ENCODE measurements at places on chromosomes 1 and 21. TPM values are rescaled to one million over a fixed set of nuclear protein-coding genes. Genes with fewer than 3 reads are reported as not detected.
A peak's percentile ranks its signal among the peaks of the same experiment; 100 is the strongest.

- DNase-seq = no peak
These were observed 25.2 kb upstream of the COX20 start for GRCh38 chr1:244810221-244810620.

Gene ZNF697
- polyA plus RNA-seq = 1.8 TPM

DNA sequence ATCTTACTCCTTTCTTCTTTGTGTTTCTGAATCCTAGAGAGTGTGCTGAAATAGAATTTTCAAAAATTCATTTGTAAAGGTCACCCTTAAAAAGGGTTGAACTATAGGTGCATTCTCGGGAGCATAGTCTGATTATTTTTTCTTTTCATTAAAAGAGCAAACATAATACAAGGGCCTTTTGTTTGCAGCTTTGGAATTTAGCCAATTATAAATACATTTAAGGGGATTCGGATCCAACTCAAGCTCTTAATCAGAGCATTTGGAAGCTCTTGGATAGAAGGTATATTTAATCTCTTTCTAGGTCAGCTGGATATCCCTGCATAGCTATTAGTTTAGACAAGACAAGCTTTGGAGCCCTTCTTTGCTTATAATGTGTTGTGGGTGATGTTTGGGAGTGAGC lies 321.7 kb downstream of the HHAT start:
- no peak for DNase-seq

- no peak for DNase-seq
These were observed at the start of gene SLAMF6 for GRCh38 chr1:160522622-160523345. TSS of gene SLAMF6 (minus strand) at chr1:160523255. CDS start at chr1:160523192, 63 bp downstream.

DNA sequence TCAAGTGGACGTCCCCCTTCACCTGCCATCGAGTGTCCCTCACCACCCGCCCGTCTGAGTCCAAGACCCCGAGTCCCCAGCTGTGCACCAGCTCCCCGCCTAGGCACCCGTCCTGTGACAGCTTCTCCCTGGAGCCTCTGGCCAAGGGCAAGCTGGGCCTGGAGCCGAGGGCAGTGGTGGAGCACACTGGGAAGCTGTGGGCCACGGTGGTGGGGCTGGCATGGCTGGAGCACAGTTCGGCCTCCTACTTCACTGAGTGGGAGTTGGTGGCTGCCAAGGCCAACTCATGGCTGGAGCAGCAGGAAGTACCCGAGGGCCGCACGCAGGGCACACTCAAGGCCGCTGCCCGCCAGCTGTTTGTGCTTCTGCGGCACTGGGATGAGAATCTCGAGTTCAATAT lies 63.2 kb downstream of the VWA5B1 start:
- no peak for DNase-seq

- peak; percentile 8 for DNase-seq
These were observed 794 bp upstream of the FAM76A start for GRCh38 chr1:27724961-27725373.

DNA sequence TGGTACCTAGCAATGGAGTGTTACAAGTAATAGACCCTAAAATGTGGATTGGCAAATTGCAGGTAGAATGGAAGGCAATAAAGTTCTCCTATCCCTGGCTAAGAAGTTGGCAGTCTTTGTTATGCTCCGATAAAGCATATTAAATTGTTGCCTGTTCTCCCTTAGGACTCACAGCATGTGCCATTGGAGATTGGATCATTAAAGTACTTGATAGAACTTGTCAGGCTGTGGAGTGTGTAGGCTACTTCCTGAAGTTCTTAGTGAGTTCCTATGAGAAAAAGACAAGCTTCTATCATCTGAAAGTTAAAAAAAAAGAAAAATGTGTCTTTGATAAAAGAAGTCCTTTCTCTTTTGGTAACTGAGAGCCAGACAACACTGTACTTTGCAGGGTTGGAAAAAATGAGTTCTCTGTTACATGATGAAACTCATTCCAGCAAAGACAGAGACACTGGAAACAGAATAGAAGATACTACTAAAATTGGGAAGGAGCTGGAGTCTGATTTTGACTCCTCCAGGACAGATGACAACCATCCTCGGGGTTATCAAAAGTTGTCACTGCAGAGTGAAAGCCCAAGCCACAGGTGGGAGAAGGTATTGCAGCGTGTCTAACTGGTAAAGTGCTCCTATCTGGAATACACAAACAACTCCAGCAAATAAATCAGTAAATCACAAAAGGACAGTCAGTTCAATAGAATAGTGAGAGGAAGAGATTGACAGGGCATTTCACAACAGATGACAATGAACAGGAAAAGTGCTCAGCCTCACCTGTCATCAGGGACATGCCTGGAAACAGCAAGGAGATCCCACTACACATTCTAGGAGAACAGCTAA lies 87.5 kb upstream of the WDR26 start:
- DNase-seq = no peak

- peak; percentile 41 for DNase-seq
These were observed 3.0 kb downstream of the SPATA46 start for GRCh38 chr1:162373541-162374260.

Gene THEMIS2
- polyA plus RNA-seq = 1.8 TPM

DNA sequence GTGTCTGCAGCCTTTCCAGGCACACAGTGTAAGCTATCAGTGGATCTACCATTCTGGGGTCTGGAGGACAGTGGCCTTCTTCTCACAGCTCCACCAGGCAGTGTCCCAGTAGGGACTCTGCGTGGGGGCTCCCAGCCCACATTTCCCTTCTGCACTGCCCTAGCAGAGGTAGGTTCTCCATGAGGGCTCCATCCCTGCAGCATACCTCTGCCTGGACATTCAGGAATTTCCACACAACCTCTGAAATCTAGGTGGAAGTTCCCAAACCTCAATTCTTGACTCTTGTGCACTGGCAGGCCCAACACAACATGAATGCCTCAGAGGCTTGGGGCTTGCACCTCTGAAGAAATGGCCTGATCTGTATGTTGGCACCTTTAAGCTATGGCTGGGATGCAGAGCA lies 6.8 kb downstream of the CRYZ start:
- no peak for DNase-seq

DNA sequence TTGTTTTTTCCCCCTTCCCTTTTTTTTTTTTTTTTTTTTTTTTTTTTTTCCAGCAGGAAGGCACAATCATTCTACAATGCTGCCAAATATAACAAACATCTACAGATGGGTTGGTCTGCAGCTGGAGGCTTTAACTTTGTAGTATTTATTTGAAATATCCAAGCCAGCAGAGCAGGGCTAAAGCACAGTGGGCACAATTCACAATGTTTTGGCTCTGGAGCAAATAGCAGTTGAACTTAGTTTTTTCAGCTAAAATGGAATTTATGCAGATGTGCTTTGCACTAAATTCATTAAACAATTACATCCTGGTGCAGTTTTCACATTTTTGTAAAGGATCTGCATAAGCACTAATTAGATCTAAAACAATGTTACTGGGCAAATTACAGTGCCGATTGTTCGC lies 39.8 kb upstream of the ZBTB18 start:
- DNase-seq = no peak
